GM12864 (cell line): ENCODE measurements at places on chromosomes 6 and 20.
A peak's percentile ranks its signal among the peaks of the same experiment; 100 is the strongest.

DNA sequence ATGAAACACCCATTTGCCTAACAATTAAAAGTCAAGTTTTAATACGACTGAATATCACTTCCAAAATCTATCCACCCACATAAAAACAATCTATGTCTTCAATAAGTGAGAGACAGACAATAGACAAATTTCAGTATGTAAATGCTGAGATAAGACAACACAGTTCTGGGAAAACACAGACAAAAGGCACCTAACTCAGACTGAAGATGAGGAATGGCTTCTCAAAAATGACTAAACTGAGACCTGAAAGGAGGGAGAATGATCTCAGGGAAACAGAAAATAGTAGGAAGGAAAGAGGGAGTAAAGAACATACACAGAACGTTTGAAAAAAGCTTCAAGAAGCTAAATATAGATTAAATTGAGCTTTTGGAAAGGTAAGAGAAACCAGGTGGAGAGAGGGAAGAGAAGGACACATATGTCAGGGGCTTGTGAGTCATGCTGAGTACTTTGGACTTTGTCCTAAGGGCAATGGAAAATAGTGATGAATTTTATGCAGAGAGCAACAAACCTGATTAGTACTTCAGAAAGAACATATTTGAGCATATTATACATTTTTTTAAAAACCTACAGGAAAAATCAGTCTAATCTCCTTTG lies 16.1 kb downstream of the LMBRD1 start:
- no peak for DNase-seq

DNA sequence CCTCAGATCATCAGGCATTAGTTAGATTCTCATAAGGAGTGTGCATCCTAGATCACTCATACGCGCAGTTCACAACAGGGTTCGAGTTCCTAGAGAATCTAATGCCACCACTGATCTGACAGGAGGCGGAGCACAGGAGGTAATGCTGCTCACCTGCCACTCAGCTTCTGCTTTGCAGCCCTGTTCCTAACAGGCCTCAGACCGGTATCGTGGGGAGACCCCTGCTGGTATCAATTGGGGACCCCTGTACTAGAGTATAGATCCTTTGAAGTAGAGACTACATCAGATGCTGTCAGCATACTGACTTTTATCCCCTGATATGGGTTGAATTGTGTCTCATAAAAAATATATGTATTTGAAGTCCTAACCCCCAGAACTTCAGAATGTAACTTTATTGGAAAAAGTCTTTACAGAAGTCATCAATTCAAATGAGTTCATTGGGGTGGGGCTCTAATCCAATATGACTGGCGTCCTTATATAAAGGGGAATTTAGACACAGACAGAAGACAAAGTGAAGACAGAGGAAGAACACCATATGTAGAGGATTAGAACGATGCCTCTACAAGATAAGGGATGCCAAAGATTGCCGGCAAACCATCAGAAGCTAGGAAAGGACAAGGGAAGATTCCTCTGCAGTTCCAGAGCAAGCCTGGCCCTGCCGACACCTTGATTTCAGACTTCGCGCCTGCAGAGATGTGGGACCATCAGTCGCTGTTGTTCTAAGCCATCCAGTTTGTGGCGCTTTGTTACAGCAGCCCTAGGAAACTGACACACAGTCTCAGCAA lies 104.4 kb upstream of the BTBD3 start:
- DNase-seq, result no peak

DNA sequence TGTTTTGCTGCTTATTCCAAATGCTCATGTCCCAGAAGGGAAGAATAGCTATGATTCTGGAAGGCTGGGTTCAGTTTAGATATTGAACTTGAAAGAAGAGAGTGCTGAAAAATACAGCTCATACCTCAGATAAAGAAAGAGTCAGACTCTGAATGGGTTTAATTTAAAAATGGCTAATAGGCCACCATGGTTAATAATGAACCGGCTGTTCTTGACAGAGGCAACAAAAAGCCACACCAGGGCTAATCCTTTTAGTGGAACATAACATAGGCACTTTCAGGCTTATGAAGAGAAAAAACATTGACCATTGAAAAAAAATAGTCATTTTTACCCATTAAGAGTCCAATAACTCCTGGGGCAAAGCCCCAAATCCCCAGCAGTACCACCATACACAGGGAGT lies 59.4 kb downstream of the TNFRSF21 start:
- no peak for DNase-seq

- no peak for DNase-seq
Observed at GRCh38 chr6:157896932-157897331, 73.9 kb downstream of the SNX9 start.

GRCh38 chr20:32365564-32365963 lies 7.4 kb downstream of the ASXL1 start:
- no peak for DNase-seq

GRCh38 chr6:63943826-63944225 lies 308.2 kb downstream of the PHF3 start:
- DNase-seq, result no peak

DNA sequence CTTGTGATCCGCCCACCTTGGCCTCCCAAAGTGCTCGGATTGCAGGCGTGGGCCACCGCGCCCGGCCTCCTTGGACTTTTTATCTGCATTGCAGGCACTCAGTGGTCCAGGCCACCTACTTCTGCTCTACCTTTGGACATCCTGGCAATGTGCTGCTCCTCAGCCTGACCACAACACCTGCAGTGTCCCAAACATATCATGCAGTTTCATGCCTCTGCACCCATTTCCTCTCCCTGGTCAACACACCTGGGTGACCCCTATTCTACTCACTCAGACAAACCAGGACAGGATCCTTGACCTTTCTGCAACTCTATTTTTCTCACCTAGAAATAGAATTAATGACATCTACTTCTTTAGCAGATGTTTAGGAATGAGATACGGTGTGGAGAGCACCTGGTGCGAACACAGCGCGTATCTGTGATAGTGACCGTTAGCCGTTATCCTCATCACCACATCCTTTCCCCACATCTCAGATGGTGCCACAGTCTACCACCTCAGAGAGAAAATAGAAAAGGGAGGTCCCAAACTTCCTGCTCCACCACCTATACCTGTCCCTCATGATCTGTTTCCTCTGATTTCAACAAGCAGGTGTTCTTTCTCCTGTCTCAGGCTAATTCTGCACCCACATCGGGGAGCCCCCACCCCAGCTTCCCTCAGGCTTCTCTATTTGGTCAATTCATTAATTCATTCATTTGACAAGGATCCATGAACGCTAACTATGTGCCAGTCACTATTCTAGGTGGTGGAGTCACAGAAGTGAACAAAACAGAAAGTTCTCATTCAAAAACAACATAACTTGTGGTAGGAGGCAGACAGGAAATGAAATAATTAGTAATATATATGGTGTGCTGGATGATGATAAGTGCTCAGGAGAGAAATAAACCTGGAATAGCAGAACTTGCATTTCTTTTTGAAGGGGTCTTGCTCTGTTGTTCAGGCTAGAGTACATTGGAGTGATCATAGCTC lies 4.3 kb upstream of the BTN3A2 start:
- DNase-seq, result peak; percentile 77

- DNase-seq, result no peak
Observed at GRCh38 chr6:223763-224162, 68.5 kb upstream of the DUSP22 start.

DNA sequence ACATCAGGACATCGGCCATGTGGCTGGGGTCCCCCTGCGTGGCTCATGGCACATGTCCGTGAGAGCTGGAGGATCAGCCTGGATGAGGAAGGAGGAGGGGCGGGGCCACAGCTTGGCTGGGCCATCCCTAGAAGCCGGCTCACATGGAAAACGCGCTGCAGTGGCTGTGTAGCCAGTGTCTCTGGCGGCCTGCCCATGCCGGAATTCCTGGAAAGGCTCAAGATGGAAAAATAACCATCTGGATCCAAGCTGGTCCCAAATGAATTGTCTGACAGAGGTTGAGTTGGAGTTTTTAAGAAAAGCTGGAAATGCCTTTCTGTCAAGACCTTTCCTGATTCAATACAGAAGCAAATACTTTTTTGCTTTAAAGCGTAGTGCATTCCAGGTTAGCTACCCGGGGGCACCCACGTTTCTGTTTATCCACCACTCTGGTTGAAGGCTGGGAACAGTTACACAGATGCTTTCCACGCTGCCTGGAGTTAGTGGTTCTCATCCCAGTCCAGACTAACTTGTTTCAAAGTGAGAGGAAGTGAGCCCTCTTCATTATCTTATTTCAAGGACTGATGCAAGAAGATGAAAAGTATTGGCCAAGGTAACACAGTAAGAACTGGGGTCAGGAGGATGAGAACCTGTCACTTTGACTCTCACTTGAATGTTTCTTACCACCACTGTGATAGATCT lies 99.0 kb downstream of the GMPR start:
- no peak for DNase-seq

DNA sequence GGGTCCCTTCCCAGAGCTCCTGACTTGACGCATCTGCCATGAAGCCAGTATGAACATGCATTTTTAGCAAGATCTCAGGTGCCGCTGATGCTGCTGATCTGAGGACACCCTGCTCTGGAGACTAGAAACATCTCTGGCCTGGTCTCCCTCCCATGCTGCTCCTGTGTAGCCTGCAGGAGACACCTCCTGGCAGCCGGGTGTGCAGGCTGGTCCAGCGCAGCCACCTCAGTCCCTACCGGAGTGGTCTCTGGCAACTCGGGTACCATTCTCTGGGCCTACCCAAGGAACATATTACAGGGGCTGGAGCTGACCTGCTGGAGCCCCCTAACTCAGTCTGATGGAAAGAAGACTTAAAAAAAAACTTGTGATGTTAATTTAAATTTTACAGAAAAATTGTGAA lies 20.1 kb downstream of the PHACTR3 start:
- DNase-seq, result no peak

GRCh38 chr6:84847390-84848160 lies 83.2 kb upstream of the TBX18 start:
- no peak for DNase-seq

GRCh38 chr20:49668181-49668877 lies 45.3 kb downstream of the B4GALT5 start:
- DNase-seq, result peak; percentile 91

DNA sequence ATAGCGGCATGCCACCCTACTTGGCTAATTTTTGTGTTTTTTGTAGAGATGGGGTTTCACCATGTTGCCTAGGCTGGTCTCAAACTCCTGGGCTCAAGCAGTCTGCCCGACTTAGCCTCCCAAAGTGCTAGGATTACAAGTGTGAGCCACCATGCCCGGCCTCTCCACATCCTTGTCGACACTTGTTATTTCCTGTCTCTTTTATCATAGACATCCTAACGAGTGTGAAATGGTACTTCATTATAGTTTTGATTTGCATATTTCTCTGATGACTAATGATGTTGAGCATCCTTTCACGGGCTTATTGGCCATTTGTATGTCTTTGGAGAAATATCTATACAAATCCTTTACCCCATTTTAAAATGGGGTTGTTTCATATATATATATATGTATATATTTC lies 39.0 kb upstream of the ASXL1 start:
- no peak for DNase-seq

DNA sequence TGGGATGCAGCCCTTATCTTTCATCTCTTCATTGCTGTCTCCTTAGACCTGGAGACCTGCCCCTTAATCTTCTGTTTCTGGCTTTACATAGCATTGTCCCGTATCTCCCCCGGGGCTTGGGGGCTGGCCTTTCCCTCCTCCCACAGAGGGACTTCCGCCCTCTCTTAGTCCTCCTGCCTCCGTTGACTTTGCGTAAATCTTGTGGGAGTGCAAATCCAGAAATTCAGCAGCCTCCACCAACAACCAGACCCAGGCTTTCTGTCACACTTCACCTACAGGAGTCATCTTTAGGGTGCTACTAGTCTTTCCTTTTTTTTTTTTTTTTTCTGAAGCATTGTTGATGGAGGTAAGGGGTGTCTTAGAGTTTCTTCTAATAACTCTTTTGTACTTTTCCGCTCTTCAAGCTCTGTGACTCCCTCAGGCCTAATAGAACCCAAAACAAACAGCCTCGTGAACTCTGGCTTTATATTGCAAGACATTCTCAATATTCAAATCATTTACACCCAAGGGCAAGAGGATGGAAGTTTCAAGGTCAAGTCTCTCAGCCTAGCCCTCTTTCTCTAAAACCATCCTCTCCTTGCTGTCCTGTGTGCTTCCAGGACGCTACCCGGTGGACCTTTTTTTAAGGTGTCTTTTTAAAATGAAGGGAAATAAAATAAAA lies 66.2 kb downstream of the RREB1 start:
- DNase-seq, result no peak

GRCh38 chr20:3560578-3560977 lies 89.8 kb downstream of the ATRN start:
- no peak for DNase-seq

DNA sequence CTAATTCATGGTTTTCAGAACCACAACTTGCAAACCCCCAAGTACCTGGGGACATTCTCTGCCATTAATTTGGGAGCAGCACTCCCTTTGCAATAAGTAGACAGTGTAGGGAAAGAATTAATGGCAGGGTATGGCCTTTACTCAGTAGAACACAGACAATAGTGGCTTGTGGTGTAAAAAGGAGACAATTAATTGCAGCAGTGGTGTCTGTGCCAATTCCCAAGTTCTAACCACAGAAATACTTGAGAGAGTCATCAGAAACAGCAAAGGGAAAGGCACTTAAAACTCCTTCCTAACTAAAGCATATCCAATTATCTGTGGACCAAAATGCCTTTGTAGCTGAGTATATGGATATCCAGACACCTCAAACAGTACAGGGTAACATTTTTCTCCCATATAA lies 257.6 kb upstream of the POU3F2 start:
- no peak for DNase-seq

GRCh38 chr20:33677991-33678702 lies 3.9 kb upstream of the NECAB3 start:
- no peak for DNase-seq

DNA sequence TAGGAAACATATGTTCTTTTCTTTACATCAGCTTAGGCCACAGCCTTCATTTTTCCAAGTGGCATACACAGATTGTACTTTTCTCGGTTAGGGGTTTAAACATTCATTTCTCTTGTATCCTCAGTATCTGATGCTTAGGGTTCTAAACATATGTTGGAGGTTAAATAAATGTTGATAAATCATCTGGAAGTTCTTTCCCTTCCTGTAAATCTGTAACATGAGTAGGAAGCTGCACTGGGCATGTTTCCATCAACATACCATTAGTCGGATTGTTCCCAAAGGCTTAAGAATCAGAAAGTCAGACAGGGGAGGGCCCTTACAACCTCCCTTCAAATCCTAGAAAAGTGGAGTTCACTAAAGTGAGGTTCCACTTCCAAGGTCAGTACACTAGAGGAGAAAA lies 54.8 kb upstream of the BCLAF1 start:
- DNase-seq, result no peak
